Aortic smooth muscle cell (primary cell): ENCODE measurements at places on chromosomes 16 and 17. TPM values are rescaled to one million over a fixed set of nuclear protein-coding genes. Genes with fewer than 3 reads are reported as not detected.

Gene VASN
- 88.0 and 101 TPM in 2 replicates for total RNA-seq

Gene DPEP1
- not detected in 2 replicates for total RNA-seq

Gene NUPR1
- total RNA-seq = 22.1 and 37.0 TPM in 2 replicates

Gene CNTD1
- total RNA-seq = 0.12 and 0.13 TPM in 2 replicates

Gene ZFHX3
- 6.6 and 12.9 TPM in 2 replicates for total RNA-seq

Gene CTRB2
- not detected in 2 replicates for total RNA-seq

Gene CD300E
- total RNA-seq = not detected in 2 replicates

Gene FOXC2
- 3.4 and 4.9 TPM in 2 replicates for total RNA-seq

Gene CES4A
- 1.3 and 1.4 TPM in 2 replicates for total RNA-seq

Gene TRPV2
- total RNA-seq = 34.3 and 40.8 TPM in 2 replicates

Gene TMC5
- 0.12 and 0.79 TPM in 2 replicates for total RNA-seq

Gene DDX28
- 7.2 and 9.0 TPM in 2 replicates for total RNA-seq

Gene HSF4
- total RNA-seq = 3.3 and 4.9 TPM in 2 replicates

Gene KRTAP3-3
- total RNA-seq = not detected in 2 replicates

Gene ZG16
- total RNA-seq = not detected in 2 replicates

Gene DOC2B
- total RNA-seq = not detected in 2 replicates

Gene FA2H
- total RNA-seq = not detected in 2 replicates
